ENCODE measurements at places on chromosomes 1 and 21. TPM values are rescaled to one million over a fixed set of nuclear protein-coding genes. Genes with fewer than 3 reads are reported as not detected.

GRCh38 chr1:113804421-113805255, 7.6 kb downstream of the RSBN1 start:
- no peaks in the 10 kb centered on the region for H3K27me3 ChIP-seq
- no peak overlapping the region for H3K27ac ChIP-seq
- no peaks in the 10 kb centered on the region for H3K36me3 ChIP-seq
- peaks cover 87% of the 10 kb centered on the region for H3K4me1 ChIP-seq
- no peak overlapping the region for H3K4me3 ChIP-seq

DNA sequence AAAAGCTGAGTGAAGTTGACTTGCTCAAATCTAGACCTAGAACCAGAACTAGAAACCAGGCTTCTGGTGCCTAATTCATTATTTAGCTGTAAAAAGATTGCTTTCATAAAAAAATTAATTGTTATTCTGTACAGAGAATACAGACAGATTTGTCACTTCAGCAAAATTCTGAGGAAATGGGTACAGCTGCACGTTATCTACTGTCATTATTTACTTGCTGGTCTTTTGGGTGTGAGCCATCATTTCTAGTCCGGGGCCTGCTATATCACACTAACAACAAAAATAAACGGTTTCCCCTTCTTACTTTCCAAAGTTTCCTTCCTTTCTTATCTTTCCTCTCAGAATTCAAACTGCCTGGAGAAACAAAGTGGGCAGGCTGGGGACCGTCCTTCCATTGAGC, 68.3 kb downstream of the PTGER3 start:
- ATAC-seq, result no peak
- H3K27ac ChIP-seq, result no peak overlapping the region
- H3K4me3 ChIP-seq, result no peak overlapping the region
- no peaks in the 10 kb centered on the region for H3K4me1 ChIP-seq

The ZBED6 gene
- total RNA-seq, result 19.5 TPM

- ATAC-seq, result peak; percentile 67
- H3K4me1 ChIP-seq, result peaks cover 70% of the 10 kb centered on the region
- no peak overlapping the region for H3K27ac ChIP-seq
- no peaks in the 10 kb centered on the region for H3K36me3 ChIP-seq
- H3K4me3 ChIP-seq, result no peak overlapping the region
Observed at GRCh38 chr1:158067662-158068061, 74.2 kb downstream of the KIRREL1 start.

The C4BPA gene
- 3.1 TPM for total RNA-seq

The LEMD1 gene
- total RNA-seq, result not detected

DNA sequence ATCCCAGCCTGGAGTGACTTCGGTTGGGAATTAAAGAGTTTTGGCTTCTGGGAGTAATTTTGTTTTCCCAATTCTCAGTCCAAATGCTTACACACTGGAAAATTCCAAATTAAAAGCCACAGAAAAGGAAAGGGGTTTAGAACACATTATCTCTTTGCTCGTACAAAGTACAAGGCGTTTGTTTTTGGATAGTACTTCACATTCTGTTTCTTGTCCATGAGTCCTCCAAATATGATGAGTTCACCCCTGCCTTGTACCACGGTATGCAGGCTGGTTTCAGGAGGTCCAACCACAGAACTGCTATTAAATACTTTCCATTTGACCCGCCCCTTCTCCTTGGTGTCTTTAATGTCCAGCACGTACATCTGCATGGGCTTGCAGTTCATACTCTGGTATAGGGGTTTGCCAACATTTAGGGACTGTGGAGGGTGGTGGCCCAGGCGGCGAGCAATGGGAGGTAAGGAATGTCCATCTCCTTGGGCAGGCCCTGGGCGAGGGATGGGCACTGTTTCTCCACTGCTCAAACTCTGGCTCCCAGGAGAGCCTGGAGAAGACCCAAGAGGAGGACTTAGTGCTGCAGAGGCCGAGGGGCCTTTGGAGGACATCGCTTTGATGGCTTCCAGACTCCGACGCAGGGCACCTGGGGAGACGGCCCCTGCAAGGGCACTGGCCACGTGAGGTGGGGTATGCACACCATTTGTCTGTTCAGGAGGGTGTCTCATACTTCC, 13.7 kb upstream of the CPLANE2 start:
- peak overlapping the region; percentile 82 for H3K27ac ChIP-seq
- peaks cover 68% of the 10 kb centered on the region for H3K4me1 ChIP-seq
- no peaks in the 10 kb centered on the region for H3K36me3 ChIP-seq
- peak; percentile 41 for ATAC-seq

DNA sequence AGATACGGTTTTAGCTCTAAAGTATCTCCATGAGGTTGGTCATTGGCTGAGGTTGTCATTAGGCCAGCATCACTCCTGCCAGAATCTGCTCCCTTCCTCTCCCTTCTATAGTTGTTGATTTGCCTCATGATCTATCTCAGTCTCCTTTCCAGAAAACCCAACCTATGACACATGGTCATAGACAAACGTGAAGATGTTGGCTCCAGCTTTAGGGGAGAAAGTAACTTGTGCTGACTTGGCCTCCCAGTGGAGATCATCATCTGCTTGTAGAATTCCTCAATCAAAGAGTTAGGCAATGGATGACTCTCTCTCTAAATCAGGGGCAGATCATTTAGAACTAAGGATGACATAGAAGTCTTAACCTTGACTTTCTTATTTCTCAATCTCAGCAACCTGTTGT, 894.4 kb downstream of the TTLL7 start:
- H3K27me3 ChIP-seq, result no peaks in the 10 kb centered on the region
- no peak for ATAC-seq
- H3K4me3 ChIP-seq, result no peak overlapping the region
- no peak overlapping the region for H3K27ac ChIP-seq
- H3K36me3 ChIP-seq, result no peaks in the 10 kb centered on the region

DNA sequence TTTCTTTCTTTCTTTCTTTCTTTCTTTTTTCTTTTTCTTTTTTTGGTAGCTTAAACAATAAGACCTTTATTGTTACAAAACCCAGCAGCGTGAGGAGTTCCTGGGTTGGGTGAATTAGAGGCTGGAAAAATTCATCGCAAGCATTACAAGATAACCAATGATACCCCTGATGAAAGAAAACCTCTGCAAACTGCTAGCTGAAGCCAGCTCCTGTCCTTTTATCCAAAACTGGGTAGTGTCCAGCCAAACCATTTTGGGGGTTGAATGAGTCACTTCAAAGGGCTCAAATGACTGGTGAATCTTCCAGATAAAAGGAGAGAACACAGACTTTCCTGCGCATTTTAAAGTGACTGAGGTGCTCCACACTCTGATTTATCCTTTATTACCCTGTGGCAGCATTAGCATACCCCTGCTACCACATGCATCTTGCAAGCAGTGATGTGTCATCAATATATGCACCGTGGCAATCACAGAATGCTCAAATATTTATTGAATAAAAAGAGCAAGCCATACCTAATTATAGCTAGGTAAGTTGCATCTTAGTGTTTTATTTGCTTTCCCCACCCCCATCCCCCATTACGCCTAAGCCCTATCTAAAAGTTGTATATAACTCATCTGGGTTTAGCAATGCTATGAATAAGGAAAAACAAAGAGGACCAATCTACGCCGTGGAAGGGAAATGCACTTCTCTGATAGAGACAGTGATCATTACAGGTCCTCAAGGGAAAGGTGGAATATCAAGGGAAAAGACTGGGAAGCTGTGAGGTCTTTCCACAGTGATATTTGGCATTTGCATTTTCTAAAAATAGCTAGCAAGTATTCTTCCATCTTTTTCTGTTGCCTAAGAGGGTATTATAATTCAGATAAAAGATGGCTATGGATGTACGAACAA, 32.4 kb upstream of the CEP350 start:
- no peak for ATAC-seq
- H3K27ac ChIP-seq, result no peak overlapping the region
- H3K4me1 ChIP-seq, result no peaks in the 10 kb centered on the region
- H3K36me3 ChIP-seq, result peaks cover 12% of the 10 kb centered on the region
- H3K4me3 ChIP-seq, result no peak overlapping the region

- ATAC-seq, result peak; percentile 55
- H3K27me3 ChIP-seq, result no peaks in the 10 kb centered on the region
- H3K27ac ChIP-seq, result peak overlapping the region; percentile 49
- no peak overlapping the region for H3K4me3 ChIP-seq
Observed at GRCh38 chr1:42931108-42931539, 27.5 kb downstream of the SLC2A1 start.

DNA sequence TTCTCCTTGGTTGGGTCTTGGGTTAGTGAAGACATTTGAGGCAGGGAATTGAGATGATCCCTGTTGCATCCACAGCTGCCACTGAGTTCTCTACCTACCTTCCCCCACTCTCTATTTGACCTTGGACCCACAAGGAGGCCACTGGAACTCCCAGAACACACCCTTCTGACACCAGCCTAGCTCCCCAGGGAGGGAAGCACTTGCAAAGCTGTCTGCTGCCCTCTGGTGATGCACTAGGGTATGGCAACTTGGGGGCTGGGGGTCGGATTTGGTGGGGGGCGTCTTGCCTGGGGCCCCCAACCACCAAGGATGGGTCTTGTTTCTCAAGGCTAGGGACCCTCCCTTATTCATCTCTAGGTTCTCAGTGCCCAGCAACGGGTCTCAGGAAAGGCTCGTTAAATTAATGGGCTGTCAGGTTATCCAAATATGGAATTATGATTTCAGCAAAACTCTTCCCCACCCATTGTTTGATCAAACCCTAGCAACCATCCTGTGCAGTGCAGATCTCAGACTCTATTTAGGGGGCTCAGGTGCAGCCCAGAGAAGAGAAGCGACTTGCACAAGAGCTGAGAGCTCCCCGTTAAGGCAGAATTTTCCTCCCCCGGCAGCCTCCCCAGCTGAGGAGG, 177.8 kb upstream of the KLHDC7A start:
- no peaks in the 10 kb centered on the region for H3K36me3 ChIP-seq
- no peak overlapping the region for H3K4me3 ChIP-seq
- no peak overlapping the region for H3K27ac ChIP-seq
- no peak for ATAC-seq
- no peaks in the 10 kb centered on the region for H3K4me1 ChIP-seq

DNA sequence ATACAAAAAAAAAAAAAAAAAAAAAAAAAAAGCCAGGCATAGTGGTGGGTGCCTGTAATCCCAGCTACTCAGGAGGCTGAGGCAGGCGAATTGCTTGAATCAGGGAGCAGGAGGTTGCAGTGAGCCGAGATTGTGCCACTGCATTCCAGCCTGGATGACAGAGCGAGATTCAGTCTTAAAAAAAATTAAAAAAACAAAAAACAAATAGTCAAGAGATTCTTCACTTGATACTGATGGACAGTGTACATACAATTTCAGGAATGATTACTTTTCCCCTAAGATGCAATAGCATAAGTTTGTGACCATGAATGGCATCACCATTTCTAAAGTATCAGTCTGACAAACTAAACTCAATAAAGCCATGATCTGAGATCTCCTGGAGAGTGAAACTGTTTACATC, 60.8 kb upstream of the IVNS1ABP start:
- no peaks in the 10 kb centered on the region for H3K36me3 ChIP-seq
- no peak overlapping the region for H3K27ac ChIP-seq
- no peak for ATAC-seq
- no peak overlapping the region for H3K4me3 ChIP-seq
- H3K27me3 ChIP-seq, result no peaks in the 10 kb centered on the region
- no peaks in the 10 kb centered on the region for H3K4me1 ChIP-seq

- no peaks in the 10 kb centered on the region for H3K4me1 ChIP-seq
- no peak overlapping the region for H3K27ac ChIP-seq
- H3K27me3 ChIP-seq, result no peaks in the 10 kb centered on the region
- ATAC-seq, result no peak
- H3K36me3 ChIP-seq, result no peaks in the 10 kb centered on the region
Observed at GRCh38 chr1:65235867-65236805, 73.2 kb upstream of the DNAJC6 start.

The ASPM gene
- total RNA-seq, result 0.27 TPM
